ENCODE measurements at places on chromosomes 1 and 21.

GRCh38 chr1:17527036-17527914 lies 12.2 kb upstream of the ARHGEF10L start:
- no peak for DNase-seq

- no peak for DNase-seq
These were observed 5.4 kb downstream of the UBR4 start for GRCh38 chr1:19204446-19205266.

GRCh38 chr21:43012596-43012995 lies 38.2 kb downstream of the PKNOX1 start:
- no peak for DNase-seq

DNA sequence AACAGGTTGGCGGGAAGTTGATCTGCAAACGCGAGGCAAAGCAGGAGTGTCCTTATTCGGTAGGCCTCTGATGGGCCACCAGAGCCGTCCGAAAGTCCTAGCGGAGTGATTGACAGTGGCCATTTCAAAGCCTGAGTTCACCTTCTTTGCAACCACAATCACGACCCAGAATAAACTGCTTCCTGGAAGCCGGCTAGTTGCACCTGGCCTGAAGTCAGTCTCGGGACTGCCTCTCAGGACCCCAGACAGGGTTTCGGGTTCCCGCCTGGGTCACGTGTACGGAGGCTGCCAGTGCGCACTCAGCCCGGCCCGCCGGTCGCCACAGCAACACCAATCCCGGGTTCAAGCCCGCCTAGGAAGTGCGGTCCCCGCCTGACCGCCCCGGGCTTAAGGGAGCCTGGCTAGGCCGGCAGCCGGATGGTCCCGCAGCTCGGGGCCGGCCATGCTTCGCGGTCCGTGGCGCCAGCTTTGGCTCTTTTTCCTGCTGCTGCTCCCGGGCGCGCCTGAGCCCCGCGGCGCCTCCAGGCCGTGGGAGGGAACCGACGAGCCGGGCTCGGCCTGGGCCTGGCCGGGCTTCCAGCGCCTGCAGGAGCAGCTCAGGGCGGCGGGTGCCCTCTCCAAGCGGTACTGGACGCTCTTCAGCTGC lies at the start of gene TOR3A:
TSS of gene TOR3A (plus strand) at position 384 of the 646 bp plus-strand sequence. CDS start at position 443, 59 bp downstream.
- DNase-seq, result peak; percentile 24

DNA sequence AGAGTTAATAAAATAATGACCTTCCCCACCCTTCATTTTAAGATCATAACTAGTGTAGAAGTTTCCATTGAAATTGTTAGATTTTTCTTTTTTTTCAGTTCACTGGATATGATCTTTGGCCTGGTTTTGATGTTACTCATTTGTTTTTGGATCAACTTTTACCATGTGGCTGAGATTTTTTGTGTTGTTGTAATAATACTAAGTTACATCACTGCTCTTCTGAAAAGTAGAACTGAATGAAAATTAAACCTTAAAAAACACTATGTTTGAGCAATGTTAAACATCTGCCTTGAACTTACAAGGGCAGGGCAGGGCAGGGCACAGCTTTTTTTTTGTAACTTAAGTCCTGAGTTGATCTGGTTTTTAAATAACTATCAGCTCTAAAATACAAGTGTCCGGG lies 204.8 kb upstream of the ADAMTS5 start:
- no peak for DNase-seq

DNA sequence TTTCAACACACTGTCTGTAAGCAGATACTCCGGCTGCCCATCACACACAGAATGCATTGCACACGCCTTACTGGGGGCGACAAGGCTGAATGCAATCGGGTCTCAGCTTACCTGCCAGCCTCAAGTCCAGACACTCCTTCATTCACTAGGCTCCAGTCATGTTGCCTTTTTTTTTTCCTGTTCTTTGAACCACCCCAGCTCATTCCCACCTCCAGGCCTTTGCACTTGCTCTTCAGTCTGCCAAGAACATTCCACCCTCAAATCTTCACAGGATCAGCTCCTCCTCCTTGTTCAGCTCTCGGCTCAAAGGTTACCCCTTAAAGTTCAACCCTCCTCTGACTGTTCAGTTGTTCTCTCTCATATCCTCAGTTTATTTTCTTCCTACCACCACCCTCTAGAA lies 181.9 kb upstream of the ESRRG start:
- no peak for DNase-seq

DNA sequence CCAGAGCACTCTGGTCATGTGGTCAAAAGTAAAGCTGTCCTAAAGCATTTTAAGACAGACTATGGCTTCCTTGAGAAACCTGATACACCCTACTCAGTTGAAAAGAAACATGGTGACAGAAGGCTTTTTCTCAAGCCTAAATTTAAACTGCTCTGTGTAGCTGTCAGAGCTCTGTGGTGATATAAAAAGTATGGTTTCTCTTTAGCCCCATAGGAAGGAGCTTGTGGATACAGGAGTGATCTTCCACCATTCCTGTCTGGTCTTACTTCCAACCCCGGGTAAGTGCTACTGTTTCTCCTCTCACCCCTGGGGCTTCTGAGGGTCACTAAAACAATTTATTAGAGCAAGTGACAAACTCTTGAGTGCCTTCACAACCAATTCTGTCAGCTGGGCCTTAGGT lies 8.5 kb downstream of the TP53BP2 start:
- DNase-seq, result no peak

DNA sequence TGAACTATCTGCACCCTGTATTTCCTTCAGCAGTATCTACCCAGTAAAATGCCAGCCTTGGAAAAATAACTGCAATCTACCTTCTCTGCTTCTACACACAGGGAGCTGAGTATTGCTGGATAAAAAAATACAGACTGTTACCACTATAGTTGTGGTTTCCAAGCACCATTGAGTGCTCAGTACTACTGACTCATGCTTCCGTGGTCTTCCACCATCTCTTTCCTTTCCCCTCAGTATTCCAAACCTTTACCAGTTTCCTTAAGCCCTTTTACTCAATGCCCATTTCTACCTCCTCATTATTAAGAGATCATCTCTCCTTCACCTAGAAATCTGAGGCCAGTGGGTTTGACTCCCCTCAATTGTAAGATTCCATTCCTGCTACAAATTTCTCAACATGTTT lies 23.8 kb downstream of the GLMN start:
- no peak for DNase-seq

- no peak for DNase-seq
These were observed 35.7 kb downstream of the KLHDC7A start for GRCh38 chr1:18516473-18516872.

DNA sequence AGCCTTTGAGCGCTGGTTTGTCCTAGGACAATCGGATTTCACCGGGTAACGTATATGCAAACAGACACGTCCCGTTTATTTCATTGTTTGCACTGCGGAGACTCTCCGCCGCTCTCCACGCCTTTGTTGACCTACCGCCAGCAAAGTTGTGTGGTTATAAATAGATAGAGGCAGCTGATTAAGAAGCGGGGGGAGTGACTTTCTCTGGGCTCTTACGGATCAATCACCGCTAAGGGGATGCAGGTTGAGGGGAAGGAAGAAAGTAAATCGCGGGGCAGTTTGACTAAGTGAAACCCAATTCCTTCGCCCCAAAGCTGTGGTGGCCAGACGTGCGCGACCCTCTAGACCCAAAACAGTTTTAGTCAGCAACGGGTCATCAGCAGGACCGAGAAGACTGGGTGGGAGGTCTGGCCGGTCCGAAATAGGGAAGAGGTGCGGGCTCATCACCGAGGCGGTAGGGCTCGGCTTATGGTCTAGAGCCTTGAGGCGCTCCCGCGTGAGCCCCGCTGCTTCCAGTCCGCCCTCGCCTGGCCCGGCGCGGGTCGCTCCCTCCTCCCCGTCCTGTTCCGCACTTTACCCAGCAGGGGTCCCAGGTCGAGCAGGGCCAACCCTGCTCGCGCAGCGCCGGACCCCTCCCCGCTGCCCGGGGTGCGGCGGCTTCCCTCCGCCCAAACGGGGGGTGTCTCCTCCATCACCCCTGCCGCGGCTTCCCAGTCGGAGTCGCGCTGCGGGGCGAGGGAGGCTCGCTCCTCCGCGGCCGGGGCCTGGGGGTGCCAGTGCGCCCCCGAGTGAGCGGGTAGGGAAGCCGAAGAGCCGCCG lies 120.8 kb upstream of the RRP15 start:
- no peak for DNase-seq

DNA sequence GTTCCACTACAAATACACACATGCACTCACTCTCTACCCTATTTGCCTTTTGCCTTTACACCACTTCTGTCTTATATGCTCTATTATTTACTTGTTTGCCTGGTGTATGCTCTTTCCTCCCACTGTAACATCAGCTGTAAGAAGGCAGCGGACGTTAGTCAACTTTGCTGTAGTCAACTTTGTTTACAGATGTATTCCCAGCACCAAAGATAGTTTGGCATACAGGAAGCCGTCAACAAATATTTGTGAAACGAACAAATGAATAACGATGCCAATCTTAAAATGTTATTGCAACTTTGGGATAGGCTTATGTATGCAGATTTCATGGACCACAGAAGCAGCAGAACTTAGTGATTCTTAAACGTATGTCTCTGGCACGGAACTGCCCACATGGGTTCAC lies 138.3 kb upstream of the GALNT2 start:
- DNase-seq, result no peak

GRCh38 chr1:97770376-97770775 lies 150.5 kb downstream of the DPYD start:
- DNase-seq, result no peak

DNA sequence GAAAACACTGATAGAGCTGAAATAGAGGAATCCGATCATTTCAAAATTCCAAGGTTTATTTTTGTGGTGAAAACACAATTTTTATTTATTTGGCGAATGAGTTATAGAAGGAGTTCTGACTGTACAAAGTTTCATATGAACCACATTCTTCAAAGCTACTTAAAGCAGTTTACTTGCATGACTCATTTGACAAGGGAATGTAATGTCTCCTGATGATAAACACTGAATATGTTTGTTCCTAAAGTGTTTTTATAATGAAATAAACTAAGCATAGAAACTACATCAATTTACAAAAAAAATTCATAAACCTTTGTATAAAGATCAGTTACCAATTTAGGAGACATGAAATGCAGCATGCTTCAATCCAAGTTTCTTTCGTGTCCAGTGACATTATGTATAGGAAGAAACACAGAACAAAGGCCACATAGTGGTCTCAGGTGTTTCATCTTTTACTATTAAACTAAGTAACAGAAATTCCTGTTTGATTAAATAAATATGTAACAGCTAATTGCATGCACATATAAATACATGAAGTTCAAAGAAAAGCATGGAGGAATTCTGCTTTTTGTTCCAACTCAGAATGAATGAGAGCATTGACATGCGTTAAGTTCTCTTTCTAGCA lies 2.5 kb downstream of the PRKACB start:
- DNase-seq, result no peak

- no peak for DNase-seq
These were observed 24.5 kb downstream of the CNIH3 start for GRCh38 chr1:224640587-224640986.

DNA sequence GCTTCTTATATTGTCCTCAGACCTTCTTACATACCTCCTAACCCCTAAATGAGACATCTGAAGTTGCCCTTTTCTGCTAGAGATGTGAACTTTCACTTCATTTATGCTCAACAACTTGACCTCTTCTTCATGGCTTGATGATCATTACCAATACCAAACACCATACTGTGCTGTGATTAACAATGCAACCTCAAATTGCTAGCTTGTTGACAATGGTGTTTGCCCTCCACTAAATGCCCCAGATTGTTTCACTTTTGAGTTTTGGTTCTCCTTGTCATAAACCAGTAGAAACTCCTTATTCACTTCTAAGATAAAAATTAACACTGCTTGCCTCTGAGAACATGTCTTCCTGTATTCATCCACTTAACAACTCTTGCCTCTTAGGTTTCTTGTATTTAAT lies 5.6 kb downstream of the JAK1 start:
- no peak for DNase-seq

DNA sequence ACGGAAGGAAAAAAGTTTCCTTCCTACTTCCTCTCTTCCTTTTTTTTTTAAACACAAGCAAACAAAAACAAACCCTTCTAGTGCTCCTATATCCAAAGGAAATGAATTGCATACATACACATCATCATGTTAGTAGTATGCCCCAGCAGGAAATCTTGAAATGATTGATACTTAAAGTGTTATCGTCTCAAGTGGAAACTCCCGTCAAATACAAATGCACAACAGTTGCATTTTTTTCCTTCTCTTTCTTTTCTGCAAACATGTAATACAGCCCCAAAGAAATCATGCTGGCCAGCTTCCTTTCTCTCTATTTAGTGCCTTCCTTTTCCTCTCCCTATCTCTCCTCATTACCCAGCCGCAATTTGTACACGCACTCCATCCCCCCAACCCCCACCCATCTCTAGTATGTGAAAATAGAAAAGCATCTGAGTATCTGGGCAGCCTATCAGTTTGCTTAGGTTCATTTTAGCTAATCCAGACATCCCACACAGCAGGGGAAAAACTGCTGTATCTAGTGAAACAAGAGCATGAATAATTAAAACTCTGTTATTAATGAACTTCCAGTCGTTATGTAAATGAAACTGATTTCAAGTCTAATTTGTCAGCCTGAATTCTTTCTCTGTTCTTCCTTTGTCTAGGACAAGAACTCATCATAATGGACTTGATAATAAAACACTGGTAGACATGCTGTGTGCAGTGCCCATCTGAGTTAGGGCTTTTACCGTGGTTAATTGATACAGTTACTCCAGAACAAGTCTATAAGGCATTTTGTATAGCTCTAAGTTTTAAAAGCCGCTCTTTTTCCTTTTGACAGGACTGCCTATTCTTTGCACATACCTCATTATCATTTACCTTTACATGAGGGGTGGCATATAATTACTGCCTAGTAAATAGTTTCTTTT lies 336.5 kb upstream of the ADGRL2 start:
- DNase-seq, result no peak

- no peak for DNase-seq
These were observed 166.1 kb downstream of the PDE4B start for GRCh38 chr1:65958561-65959350.

GRCh38 chr1:1181938-1182410 lies 8.3 kb downstream of the TTLL10 start:
- DNase-seq, result no peak

DNA sequence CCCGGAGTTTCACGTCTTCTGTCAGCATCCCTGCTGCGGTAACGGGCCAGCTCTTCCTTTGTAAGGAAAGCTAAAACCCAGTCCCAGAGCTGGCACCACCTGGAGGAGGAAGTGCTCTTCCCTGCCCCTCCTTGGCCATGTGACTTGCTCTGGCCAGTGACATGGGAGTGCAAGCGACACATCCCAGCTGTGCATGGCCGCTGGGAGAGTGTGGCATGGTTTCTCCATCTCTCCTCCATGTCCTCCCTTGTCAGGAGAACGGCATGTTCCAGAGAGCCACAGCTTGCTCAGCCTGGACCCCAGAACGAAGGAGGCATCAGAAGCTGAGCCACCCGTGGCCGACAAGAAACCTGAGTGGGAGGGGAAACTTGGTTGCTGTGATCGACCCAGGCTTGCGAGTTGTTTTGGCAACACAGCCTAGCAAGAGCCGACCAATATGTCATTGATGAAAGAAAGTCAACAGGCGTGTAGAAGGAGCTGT lies 2.7 kb upstream of the PRXL2B start:
- no peak for DNase-seq

GRCh38 chr1:30663596-30664091 lies 59.7 kb downstream of the MATN1 start:
- DNase-seq, result no peak

DNA sequence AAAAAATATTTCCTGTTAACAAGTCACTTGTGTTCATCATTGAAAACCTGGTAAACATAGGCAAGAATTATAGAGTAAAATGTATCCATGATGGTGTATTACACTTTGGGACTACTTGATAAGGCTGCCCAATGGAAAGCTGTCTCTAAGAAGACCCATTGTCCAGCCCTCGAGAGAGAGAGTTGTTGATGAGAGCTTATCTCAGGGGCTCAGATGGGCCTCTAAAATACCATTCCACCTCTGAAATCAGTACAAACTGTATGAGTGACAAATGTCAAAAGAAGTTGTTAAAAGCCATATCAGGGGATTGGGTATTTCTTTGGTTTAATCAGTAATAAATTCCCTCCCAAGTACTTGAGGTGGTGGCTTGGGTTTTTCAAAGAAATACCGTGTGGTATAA lies 96.1 kb downstream of the KCNK1 start:
- no peak for DNase-seq

All from stimulated activated CD4-positive, alpha-beta T cell treated with anti-CD3 and anti-CD28 coated beads, Interleukin-1b, Interleukin-23, amount 100 ng/mL, for 1 hour (primary cell).